ENCODE measurements at places on chromosomes 5 and 9. TPM values are rescaled to one million over a fixed set of nuclear protein-coding genes. Genes with fewer than 3 reads are reported as not detected.
A peak's percentile ranks its signal among the peaks of the same experiment; 100 is the strongest.

- no peak for DNase-seq
- H3K36me3 ChIP-seq, result no peaks in the 10 kb centered on the region
- no peak overlapping the region for H3K4me3 ChIP-seq
- H3K4me1 ChIP-seq, result peaks cover 32% of the 10 kb centered on the region
Measured at GRCh38 chr5:52710972-52711596, 76.6 kb upstream of the ITGA1 start.

GRCh38 chr9:7782400-7783120 lies 17.0 kb downstream of the DMAC1 start:
- no peaks in the 10 kb centered on the region for H3K36me3 ChIP-seq
- DNase-seq, result no peak
- H3K4me1 ChIP-seq, result peaks cover 1% of the 10 kb centered on the region

- H3K4me3 ChIP-seq, result peak overlapping the region; percentile 71
- DNase-seq, result no peak
- H3K4me1 ChIP-seq, result peaks cover 8% of the 10 kb centered on the region
- H3K27me3 ChIP-seq, result peaks cover 56% of the 10 kb centered on the region
Measured at GRCh38 chr5:102866237-102866600, 111.1 kb downstream of the PAM start.

Gene S100Z
- total RNA-seq, result 1.2 TPM

DNA sequence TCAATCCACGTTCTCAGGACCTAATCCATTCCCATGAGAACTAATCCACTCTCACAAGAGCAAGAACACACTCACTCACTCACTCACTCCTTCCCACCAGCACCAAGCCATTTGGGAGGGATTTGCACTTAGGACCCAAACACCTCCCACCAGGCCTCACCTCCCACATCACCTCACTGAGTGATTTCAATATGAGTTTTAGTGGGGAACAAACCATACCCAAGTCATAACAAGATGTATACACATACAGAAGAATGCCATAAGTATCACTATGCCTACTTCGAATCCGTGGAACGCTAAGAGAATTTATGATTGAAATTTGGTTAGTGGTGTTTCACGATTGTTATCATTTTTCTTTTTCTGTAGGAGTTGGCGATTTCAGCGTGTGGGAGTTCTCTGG lies 29.3 kb upstream of the CTSL start:
- H3K27ac ChIP-seq, result peak overlapping the region; percentile 70
- peaks cover 7% of the 10 kb centered on the region for H3K4me1 ChIP-seq
- H3K4me3 ChIP-seq, result no peak overlapping the region
- H3K36me3 ChIP-seq, result peaks cover 41% of the 10 kb centered on the region
